ENCODE measurements at places on chromosomes 6 and 20.

DNA sequence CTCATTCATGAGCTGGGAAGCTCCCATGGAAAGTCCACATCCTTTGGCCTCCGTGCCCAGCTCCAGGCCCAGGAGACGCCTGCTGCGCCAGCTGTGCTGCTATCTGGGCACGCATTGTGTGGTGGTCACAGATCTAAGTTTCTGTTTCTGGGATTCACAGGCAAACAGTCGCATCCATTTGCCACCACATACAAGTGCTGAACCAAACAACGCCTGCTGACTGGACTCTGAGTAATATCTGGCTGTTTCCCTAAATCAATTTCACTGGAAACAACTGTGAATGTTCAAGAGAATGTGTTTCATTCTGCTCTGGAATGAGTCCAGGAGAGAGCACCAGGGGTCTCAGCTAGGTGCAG, 45.5 kb downstream of the IRF4 start:
- no peak for DNase-seq

DNA sequence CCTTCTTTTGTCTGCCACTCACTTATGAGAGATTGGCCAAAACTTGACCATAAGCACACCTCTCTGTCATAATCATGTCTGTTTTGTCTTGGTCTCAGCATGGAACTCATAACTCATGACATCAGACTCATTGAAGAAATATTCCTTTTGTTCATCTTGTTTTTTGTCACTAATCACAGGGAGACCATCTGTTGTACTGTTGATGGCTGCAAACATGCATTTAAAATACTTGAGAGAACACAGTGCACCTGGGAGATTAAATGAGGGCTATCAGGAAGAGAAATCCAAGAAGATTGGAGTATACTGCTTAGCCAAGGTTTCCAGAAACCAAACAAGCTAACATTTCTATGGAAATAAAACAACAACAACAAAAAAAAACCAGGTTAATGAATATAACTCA, 689.7 kb downstream of the EPM2A start:
- no peak for DNase-seq

DNA sequence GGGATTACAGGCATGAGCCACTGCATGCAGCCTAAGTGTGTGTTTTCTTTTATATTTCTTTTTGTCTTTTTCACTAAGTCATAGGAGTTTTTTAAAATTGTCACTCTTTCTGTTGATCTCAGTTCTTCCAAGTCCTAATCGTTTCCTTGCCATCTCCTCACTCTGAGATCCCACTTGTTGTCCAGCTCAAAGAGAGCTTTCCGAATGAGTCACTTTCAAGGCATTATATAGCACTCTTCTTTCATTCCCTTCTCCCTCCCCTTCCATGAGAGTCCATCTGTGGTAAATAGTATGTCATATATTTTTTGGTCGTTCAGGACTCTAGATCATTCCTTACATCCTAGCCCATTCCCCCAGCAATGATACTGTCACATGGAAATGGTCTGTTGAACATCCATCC, 4.3 kb downstream of the VAPB start:
- no peak for DNase-seq

- DNase-seq, result no peak
Measured at GRCh38 chr6:13237318-13237717, 91.0 kb downstream of the TBC1D7 start.

DNA sequence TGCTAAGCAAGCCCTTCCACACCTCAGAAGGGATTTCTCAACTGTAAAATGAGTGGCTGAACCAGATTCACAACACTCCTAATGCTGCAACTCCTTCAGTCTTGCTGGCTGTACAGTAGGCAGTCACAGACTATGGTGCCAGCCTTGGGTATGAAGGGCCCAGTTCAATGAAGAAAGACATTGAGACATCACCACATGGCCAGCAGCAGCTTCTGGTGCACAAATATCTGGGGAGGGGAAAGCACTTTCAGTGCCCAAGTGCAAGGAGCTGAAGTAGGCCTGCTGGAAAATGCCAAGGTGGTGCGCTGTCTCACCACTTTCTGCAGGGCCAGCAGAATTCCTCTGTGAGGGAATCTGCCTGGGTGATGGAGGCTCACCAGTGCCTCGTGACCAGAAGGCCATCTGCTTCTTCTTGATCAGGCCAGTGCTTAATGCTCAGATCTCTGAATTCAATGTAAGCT, 1.8 kb downstream of the PLA2G7 start:
- no peak for DNase-seq
